ENCODE measurements at places on chromosomes 2 and 18. TPM values are rescaled to one million over a fixed set of nuclear protein-coding genes. Genes with fewer than 3 reads are reported as not detected.

CNDP1 gene
- not detected for total RNA-seq

GRCh38 chr2:195279840-195280427, 377.1 kb upstream of the SLC39A10 start:
- DNase-seq = no peak

AFF3 gene
- total RNA-seq = 25.0 TPM

GRCh38 chr2:226312155-226312554, 487.5 kb downstream of the IRS1 start:
- no peak for DNase-seq

DNA sequence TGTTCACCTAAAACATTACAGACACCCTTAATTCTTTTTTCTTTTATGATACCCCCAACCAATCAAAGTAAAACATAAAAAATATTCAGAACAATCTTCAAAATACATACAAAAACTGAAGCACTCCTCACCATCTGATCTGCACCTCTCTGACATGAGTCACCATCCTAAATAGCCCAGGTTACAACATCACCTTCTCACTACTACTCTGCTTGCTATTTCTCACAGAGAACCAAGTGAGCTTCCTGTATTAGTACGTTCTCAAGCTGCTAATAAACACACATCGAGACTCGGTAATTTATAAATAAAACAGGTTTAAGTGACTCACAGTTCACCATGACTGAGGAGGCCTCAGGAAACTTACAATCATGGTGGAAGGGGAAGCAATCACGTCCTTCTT, 183.5 kb downstream of the CBLN2 start:
- no peak for DNase-seq

TCF23 gene
- not detected for total RNA-seq

HOXD13 gene
- 48.9 TPM for total RNA-seq

GRCh38 chr18:3620146-3621119, 170.5 kb downstream of the TGIF1 start:
- DNase-seq = no peak

- DNase-seq = no peak
These were observed 452.8 kb downstream of the CBLN2 start for GRCh38 chr18:72091369-72091768.

GRCh38 chr2:68291314-68291713, 28.4 kb downstream of the CNRIP1 start:
- no peak for DNase-seq

DNA sequence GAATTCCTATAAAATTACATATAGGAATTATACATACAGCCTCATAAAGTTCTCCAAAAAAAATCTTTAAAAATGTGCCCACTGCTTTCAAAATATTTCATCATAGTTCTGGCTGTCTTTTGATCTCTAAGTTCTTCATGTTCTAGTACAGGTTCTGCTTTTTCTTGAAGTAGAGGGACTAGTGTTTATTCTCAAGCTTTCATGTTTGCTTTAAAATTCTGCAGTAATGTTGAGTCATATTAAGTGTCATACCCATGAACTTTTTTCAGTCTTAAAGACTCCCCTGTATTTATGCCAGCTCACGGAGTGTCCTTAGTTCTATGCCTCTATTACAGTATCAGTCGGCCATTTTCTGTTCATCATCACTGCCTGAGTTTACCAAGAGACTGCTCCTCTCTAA, 54.8 kb upstream of the CCDC141 start:
- no peak for DNase-seq

Data from sigmoid colon (tissue), 7 donors.